Activated CD4-positive, alpha-beta T cell treated with anti-CD3 and anti-CD28 coated beads, Interleukin-2, amount 50 U/mL, for 16 hours (primary cell): ENCODE measurements at places on chromosomes 13 and 19.

DNA sequence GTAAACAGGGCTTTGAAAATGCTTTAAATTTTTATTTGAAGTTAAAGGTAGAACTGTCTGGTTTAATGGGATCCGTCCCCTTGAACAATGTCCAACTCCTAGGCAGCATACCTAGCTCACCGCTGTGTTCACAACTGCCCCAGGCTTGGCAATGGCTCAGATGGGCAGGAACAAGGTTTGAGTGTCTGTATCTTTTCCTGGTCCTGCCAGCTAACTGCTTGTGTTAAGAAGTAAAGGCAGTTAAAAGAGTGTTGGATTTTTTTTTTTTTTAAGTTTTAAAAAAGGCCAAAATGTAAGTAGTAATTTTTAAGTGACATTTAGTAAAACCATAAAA is 66.7 kb upstream of the FNDC3A start:
- no peak for DNase-seq

- DNase-seq = no peak
Observed at GRCh38 chr13:36148446-36148845, 17.3 kb upstream of the DCLK1 start.

- DNase-seq = no peak
Observed at GRCh38 chr13:50459046-50459445, 384.4 kb downstream of the DLEU7 start.

- DNase-seq = peak; percentile 75
Observed at GRCh38 chr13:26184791-26185250, 37.3 kb downstream of the RNF6 start.

GRCh38 chr19:18659281-18660050 is 22.6 kb downstream of the KLHL26 start:
- DNase-seq = no peak

GRCh38 chr13:41835871-41836270 is 125.0 kb downstream of the VWA8 start:
- no peak for DNase-seq

GRCh38 chr19:12482509-12482886 is 2.1 kb downstream of the ZNF709 start:
- no peak for DNase-seq

DNA sequence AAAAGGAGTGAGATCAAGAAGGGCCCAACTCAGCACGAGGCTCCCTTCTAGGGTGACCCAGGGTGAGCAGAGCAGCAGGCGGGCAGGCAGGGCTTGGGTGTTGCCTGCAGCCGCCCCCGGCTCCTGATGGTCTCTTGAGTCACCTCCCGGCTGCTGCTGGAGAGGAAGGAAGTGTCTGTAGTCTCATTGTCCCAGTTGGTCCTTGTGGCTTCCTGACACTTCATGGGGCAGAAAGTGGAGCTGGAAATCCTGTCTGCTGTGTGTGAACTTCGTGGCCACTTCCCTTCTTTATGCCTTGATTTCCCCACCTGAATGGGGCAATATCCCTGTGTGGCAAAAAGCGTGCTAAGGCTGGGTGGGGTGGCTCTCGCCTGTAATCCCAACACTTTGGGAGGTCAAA is 2.5 kb downstream of the MAP1S start:
- peak; percentile 20 for DNase-seq

DNA sequence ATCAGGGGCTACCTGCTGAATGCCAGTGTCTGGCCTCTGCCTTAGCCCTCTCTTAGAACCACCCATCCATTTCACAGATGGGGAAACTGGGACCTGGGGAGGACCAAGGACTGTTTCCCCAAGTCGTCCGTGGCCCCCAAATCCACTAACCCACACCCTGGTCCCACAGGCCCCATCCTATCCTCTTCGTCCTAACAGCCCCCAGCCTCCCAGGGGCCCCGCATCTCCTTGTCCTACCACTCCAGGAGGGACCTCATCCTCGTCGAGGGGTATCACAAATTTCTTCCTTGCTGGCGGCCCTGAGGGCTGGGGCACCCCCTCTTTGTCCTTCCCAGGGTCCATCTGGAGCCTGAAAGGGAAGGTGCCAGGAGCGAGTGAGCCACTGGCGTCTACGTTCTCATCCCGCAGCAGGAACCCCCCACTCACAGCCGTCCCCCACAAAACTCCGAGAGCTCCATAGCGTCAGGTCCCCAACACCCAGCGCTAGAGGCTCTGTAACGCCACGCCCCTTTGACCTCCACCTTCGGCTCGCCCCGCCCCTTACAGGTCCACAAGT is 606 bp downstream of the ERCC1 start:
- no peak for DNase-seq

DNA sequence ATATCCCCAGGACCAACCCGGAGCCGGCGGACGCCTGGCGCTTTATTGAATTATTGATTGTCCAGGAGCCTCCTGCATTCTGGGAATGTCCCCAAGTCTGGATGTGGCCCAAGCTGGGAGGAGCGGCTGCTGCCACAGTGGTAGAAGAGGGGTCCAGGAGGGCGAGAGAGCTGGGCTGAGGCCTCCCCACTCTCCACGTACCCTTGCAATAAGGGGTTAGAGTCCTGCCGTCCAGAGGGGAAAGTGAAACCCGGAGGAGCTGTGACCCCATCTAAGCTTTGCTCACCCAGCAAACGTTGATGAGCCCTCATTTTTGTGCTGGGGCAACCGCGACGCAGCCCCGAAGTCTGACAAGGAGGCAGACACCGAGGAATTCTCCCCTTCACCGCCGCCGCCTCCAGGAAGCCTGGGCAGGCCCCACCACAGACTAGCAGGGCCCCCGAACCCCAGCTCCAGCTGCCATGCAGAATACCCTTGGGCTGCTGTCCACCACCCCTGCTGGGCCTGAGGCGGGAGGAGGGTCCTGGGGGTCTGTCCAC is 1.4 kb upstream of the C2CD4C start:
- no peak for DNase-seq

DNA sequence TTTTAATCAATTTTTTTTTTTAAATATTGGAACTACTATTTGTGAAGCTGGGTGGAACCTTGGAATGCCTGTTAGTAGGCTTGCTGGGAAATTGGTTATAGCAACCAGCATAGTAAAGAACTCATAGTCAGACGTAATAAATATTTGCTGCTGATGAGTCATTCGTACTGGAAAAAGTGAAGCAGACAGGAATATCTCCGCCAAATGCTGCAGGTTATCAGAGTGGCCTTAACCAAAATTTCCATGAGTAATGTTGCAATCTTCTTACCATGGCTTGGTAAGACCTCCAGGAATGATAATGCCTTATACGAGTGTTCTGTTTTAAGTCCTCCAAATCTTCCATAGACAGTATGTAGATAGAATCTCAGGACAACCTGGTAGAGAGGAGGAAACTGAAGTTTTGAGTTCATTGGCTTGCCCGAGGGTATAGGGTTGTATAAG is 34.2 kb downstream of the MBNL2 start:
- DNase-seq = peak; percentile 64

DNA sequence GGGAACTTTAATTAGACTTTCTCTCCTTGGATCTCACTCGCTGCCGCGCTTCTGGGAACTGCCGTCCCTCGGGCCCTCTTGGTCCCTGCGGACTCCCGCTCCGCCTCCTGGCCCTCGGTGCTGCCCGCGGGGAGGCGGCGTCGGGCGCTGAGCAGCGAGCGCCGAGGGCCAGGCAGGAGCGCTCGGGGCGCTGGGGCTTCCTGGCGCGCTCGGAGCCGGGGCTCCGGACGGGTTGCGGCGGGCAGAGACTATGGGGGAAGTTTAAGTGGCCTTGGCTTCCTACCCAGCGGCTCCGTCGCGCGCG is 704 bp downstream of the CHST8 start:
- DNase-seq = no peak

DNA sequence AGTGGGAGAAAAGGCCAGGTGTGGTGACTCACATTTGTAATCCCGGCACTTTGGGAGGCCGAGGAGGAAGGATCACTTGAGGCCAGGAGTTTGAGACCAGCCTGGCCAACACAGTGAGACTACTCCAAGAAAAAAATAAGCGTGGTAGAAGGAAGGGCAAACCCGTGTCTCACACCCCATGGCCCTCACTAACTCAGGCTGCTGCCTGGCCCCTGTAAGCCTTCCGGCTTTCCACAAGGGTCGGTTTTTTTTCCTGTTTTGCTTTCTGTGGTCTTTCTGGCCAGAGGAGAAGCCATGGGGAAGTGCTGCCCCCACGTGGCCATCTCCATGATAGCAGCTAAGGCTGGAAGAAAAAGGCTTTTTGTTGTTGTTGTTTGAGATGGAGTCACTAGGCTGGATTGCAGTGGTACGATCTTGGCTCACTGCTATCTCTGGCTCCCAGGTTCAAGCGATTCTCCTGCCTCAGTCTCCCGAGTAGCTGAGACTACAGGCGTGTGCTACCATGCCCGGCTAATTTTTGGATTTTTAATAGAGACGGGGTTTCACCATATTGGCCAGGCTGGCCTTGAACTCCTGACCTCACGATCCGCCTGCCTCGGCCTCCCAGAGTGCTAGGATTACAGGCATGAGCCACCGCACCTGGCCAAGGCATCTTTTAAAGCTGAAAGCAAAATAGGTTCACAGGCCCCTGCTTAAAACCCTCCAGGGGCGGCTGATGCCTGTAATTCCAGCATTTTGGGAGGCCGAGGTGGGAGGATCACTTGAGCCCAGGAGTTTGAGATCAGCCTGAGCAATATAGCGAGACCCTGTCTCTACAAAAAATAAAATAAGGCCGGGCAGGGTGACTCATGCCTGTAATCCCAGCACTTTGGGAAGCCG is 7.5 kb upstream of the ARHGEF18 start:
- peak; percentile 80 for DNase-seq

- DNase-seq = no peak
Observed at GRCh38 chr13:59701261-59701660, 462.5 kb downstream of the DIAPH3 start.

DNA sequence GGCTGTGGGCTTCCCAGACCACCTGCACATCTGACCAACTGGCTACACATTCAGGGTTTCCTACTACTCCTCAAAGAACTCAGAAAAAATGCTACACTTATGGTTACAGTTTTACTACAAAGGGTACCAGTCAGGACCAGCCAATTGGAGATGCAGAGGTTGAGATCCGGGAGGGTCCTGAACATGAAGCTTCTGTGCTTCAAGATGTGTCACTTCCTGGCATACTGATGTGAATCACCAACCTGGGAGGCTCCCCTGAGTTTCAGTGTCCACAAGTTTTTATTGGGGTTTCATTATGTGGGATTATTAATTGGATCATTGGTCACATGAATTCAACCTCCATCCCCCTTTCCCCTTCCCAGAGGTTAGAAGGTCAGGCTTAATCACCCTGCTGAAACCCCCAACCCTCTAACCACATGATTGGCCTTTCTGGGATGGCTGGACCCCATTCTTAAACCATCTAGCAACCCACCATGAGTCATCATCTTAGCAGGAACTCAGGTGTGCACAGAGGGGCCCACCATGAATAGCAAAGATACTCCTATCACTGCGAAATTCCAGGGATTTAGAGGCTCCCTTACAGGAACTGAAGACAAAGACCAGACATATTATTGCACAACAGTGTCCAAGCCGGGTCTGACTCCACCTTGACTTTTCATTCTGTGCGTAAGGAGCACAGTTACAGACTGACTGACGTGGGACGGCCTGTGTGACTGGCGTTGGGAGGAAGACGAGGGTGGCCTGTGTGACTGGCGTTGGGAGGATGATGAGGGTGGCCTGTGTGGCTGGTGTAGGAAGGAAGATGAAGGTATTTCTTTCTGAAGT is 90.7 kb downstream of the ATP8A2 start:
- DNase-seq = no peak
